ENCODE measurements at places on chromosomes 4 and X.

DNA sequence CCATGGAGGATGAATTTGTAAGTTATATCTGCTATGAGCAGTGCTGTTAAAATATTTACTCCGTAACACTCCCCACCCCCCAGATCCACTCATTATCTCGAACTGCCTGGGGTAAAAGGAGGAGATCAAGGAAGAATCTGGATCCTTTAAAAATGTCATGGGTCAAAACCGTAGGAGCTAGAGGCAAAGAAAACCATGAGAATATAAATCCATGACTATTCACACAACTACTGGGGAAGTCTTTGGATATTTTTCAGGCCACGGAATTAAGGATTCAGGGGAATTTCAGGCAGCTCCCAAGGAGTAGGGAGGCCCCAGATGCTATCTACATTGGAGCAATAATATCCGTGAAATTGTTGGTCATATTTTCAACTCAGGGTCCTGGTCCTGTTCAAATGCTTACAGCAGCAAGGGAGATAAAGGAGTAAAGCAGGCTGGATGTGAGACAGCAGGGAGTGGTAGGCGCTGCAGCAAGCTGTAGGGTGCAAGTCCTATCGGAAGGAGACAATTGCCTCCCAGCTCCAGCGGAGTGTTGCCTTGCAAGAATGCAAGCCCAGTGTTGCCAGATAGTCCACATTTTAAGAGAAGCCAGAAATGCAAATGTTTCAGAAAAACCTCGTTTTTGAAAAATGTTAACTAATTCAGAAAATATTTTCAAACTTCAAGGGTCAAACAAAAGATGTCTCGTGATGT lies 116.2 kb upstream of the KIT start:
- DNase-seq: no peak

DNA sequence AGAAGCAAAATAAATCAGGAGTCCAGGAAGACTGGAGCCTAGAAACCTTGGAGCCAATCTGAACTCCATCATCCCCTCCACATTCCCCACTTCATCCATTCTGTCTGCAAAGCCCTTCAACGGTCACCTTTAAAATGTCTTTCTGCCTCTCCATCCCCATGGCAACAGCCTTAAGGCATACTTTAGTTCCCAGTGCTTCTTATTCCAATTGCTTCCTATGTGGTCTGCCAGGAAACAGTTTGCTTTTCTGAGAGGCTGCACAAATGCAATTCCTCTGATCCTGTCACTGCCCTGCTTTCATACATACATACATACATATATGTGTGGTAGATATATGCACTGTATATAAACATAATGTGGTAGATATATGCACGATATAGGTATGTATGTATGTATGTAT lies 786 bp upstream of the MAGEH1 start:
- peak; percentile 2 for DNase-seq

- peak; percentile 68 for DNase-seq
Measured at GRCh38 chr4:25874655-25875054, 11.9 kb upstream of the SEL1L3 start.

DNA sequence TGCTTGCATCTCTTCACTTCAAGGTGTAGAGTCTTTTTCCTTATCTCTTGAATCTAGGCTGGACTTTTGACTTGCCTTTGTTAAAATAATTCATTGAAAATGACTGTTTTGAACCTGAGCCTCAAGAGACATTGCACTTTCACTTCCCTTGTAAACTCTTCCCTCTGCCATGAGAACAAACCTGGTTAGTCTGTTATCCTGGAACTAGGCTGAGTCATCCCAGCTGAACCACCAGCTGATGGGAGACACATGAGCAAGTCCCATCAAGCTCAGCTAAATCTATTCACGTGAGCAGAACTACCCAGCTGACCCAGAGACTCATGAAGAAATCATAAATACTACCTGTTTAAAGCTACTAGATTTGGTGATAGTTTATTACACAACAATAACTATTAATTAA lies 202.3 kb upstream of the CENPE start:
- no peak for DNase-seq

- no peak for DNase-seq
Measured at GRCh38 chr4:79442422-79442821, 34.4 kb upstream of the GK2 start.

DNA sequence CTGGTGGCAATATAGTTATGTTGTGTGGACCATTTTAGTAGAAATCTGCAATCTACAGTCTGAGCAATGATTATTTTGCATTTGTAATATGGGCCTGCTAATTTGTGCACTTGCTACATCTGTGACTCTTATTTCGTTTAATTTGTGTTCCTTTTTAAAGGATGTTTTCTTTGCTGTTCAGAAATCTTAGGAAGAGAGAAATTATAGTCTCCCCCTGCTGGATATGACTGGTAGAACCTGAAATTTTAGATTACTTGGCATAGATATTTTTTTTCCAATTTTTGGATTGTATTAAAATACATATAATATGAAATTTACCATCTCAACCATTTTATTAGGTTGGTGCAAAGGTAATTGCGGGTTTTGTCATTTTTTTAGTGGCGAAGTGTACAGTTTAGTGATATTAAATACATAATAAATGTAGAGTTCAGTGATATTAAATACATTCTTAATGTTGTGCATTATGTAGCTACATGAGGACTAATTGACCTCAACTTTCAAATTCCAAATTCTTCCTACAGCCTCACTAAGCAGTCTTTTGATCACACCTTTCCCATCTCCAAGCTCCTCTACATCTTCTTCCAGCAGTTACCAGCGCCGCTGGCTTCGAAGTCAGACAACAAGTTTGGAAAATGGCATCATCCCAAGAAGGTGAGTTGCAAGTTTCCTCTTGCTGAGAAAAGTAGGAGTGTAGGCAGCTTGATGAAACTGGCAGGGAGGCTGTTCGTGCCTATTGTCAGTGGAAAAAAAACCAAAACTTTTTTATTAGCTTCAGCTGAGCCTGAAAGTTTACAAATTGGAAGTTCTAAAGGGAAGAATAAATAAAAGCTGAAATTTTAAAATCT lies 82.2 kb downstream of the FNIP2 start:
- peak; percentile 44 for DNase-seq

Measured in B cell (primary cell).